NAMALWA (cell line): ENCODE measurements at places on chromosomes 6 and 20.

- no peak for DNase-seq
These were observed 49.6 kb upstream of the CD93 start for GRCh38 chr20:23135449-23136420.

DNA sequence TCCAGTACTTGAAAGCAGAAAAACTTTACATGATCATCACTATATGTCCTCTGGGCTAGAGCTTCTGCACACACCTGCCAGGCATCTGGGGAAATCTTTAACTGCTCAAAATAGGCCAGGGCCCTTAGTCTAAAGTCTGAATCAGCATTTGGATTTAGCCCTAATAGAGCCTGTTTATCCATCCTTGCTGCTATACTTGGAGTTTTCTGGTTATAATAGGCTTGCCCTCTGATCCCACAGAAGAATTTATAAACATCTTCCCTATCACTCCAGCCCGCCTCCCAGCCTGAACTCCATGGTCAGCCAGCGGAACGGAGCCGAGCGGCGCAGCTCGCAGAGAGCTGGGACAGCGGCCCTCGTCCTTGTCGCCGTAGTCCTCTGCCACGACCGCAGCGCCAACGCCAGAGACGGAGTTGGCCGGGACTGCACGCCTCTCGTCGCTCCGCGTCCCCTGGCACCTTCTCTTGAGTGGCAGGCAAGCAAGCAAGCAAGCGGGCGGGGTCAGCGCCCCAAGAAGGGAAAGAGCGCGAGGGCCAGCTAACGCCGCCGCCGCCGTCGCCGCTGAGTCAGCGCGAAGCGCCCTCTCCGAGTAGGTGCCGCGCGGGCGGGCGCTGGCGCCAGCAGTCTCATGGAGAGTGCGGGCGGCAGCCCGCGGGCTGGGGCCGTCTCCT lies 25.4 kb upstream of the ASIP start:
- DNase-seq, result no peak

DNA sequence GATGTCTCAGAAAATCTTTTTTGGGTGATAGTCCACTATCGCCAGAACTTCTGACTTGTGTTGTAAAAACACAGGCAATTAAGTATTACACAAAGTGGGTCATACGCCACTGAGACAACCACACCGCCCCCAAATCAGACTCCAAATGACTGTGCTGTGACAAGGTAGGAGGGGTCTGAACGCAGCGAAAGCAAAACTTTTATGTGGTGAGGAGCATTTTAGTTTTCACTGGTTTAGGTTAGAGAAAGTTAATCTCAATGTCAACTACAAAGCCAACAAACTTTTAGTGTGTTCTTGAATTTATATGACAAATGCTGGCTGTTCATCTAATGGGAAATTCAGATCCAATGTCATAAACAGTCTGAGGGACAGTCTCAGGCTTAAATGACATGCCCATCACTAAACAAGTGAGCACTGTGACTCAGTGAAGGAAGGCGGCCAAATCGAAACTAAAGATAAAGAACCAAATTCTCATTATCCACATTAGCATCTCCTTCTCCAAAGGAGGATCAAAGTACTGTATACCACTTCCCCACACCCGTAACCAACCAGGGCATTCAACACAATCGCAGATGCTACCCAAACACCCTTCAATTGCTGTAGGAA lies 186.7 kb downstream of the GJA10 start:
- DNase-seq, result no peak

- DNase-seq, result no peak
These were observed 905 bp downstream of the RARS2 start for GRCh38 chr6:87588756-87589407.

DNA sequence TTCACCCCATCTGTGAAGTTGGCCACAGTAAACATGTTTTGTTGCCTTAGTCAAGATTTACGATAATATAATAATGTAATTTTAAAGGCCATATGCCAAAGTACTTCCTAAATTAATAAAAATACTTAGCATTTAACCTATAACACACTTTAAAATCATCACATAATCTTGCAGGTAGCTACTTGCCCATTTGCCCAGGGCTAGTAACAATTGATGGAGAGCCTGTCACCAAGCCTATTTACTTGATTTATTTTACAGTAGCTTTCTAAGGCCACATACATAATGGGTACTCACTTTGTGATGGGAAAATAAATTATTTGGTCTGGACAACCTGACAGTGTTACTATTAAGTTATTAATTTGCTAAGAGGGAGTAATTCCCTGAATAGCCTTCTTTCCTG lies 14.5 kb downstream of the BTBD9 start:
- DNase-seq, result no peak

- DNase-seq, result no peak
These were observed 85.6 kb downstream of the MRPL14 start for GRCh38 chr6:44041461-44042260.

GRCh38 chr20:63314015-63314471 lies 21.1 kb downstream of the COL20A1 start:
- DNase-seq, result no peak

DNA sequence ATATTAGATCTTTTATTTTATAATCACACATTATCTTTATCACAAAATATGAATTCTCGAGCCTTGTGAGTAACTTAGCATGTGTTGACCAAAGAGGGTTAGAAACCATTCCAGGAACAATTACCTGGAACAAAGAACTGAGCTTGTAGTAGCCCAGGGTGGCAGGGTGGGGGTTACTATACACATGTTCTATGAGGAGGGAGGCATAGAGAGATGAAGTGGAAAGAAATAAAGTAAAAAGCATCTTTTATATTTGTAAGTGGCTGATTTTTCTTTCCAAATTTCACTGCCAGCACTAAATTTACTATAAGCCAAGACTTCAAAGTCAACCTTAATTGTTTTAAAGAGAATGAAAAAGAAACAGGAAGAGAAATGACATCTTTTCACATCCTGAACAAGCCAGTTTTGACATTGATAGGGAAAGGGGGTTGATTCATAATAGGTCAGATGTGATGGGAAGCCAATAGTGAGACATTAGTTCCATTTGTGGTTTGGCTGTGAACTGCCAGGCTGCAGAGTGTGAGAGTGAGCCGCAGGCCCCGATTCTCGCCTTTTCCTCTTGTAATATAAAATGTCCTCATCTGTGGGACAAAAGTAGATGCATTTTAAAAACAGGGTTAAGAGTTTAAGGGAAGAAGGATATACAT lies 52.7 kb upstream of the MYB start:
- no peak for DNase-seq

DNA sequence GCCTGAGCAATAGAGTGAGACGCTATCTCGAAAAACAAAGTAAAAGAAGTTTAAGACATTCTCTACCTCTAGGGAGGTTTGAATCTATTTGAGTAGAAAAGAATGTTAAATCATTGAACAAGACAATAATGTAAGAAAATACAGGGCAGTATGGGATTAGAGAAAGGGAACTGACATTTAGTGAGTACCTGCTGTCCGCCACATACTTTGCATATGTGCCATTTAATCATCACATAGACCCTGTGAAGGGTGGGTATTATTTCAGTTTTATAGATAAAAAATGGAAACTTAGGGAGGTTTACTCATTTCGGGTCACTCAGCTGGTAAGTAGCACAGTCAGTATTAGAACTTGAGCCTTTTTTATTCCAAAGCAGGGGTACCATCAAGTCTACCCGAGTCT lies 31.4 kb downstream of the STK4 start:
- DNase-seq, result no peak

DNA sequence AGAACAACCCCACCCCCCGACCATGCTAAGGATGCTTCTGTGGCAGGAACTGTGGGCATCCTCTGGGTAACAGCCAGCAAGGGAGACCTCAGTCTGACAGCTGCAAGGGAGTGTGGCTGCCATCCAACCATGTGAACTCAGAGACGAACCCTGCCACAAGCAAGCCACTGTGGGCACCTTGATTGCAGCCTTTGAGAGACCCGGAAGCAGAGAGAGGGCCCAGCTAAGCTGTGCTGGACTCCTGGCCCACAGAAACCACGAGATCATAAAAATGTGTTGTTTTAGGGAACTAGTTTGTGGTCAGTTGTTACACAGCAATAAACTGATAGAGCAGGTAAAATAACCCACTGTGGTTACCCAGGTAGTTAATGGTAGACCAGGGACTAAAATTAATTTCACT lies 414.6 kb downstream of the CDH26 start:
- no peak for DNase-seq

DNA sequence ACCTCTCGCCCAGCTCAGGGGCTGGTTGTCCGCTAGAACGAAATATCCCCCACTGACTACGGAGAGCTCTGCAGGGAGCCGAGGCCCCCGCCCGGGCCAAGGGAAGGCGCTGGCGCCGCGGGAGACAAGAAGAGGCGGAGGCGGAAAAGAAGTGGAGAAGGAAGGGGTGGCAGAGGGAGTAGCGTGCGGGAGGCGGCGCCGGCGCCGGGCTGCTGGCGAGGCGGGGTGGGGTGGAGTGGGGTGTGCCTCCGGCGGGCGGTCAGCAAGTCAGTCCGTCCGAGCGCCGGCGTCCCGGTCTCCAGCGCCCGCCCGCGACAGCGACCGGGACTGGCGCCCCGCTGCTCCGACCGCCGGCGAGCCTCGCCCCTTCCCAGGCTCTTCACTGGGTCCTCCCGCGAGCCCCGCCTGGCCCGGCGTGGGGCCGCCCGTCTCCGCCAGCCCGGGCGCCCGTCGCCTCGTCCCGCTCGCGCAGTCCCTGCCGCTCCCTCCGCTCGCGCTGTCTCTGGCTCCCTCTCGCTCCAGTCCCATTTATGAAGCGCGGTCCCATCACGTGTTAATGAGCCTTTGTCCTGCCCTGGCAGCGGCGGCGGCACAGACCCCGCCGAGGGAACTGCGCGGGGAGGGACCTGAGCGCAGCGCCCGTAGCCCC lies at the start of gene CNR1:
CNR1 (minus strand) TSS at position 504 of the 649 bp plus-strand sequence. CDS start 21,073 bp downstream, outside the sequence.
- DNase-seq, result peak; percentile 60

DNA sequence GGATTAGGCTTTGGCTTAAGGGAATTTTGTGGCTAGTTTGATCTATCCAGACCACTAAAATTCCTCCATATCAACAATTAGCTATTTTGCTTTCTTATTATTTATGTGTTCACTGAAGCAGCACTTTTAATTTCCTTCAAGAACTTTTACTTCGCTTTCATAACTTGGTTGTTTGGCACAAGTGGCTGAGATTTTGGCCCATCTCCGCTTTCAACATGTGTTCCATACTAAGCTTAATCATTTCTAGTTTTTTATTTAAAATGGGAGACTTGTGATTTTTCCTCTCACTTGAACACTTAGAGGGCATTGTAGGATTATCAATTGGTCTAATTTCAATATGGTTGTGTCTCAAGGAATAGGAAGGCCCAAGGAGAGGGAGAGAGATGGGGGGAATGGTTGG lies 102.4 kb upstream of the HSF2 start:
- DNase-seq, result no peak

- peak; percentile 71 for DNase-seq
These were observed 19.1 kb upstream of the CHMP4B start for GRCh38 chr20:33791959-33792597.

GRCh38 chr20:34004227-34004626 lies 10.5 kb downstream of the RALY start:
- no peak for DNase-seq

- no peak for DNase-seq
These were observed 13.4 kb upstream of the MAPRE1 start for GRCh38 chr20:32806356-32806755.

- DNase-seq, result no peak
These were observed 14.5 kb downstream of the ARHGAP18 start for GRCh38 chr6:129695373-129696027.

- DNase-seq, result no peak
These were observed 108.4 kb downstream of the HUS1B start for GRCh38 chr6:548517-548916.

DNA sequence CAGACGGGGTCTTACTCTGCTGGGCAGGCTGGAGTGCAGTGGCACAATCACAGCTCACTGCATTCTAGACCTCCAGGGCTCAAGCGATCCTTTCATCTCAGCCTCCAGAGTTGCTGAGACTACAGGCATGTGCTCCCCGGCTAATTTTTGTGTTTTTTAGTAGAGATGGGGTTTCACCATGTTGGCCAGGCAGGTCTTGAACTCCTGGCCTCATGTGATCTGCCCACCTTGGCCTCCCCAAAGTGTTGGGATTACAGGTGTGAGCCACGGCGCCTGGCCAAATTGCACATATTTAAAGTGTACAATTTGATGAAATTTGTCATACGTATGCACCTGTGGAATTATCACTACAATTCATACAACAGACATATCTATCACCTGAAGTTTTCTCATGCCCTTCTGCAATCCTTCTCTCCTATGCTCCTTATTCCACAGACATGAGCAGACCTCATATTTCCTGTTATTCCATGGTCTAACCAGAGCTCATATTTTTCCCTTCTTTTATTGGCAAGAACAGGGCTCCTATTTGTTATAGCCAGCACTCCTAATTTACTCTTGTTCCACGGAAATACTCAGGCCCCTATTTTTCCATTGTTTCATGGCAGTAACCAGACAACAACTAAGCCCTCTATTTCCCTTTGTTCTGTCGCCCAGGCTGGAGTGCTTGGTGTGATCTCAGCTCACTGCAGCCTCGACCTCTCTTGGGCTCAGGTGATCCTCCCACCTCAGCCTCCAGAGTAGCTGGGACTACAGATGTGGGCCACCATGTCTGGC lies 2.2 kb upstream of the CSTL1 start:
- DNase-seq, result no peak

- DNase-seq, result peak; percentile 8
These were observed 48.8 kb downstream of the NOX3 start for GRCh38 chr6:155406801-155407200.

GRCh38 chr6:132698608-132699007 lies 15.2 kb downstream of the VNN1 start:
- DNase-seq, result no peak

DNA sequence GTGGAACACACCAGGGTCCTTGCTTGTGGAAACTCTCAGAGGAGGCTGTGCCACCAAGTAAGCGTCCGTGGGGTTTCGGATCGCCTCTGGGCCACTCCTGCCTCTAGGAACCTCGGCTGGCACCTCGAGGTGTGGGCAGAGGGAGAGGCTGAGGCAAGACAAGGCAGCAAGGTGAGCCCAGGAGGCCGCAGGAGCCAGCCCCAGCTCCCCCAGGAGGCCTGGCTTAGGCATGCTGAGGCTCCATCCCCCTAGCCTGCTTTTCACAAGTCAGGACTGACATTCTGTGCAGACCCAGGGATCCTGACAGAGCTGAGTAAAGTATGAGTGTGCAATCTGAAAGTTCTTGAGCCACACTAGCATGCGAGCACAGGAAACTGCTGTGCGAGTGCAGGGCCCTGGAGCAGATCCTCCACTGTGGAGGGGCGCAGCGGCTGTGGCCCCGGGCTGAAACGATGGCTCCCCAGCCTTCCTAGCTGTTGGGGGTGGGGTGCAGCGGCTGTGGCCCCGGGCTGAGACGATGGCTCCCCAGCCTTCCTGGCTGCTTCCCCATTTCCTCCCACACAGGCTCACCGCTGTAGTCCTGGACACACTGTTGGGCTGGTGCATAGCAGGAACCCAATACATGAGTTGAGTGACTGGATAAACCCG lies 75.2 kb upstream of the CD93 start:
- DNase-seq, result no peak
